ENCODE measurements at places on chromosomes 1 and 21.

- no peak for DNase-seq
Measured at GRCh38 chr1:187415065-187415464, 586.3 kb downstream of the PLA2G4A start.

GRCh38 chr1:236209713-236210112 lies 67.4 kb downstream of the GPR137B start:
- no peak for DNase-seq

DNA sequence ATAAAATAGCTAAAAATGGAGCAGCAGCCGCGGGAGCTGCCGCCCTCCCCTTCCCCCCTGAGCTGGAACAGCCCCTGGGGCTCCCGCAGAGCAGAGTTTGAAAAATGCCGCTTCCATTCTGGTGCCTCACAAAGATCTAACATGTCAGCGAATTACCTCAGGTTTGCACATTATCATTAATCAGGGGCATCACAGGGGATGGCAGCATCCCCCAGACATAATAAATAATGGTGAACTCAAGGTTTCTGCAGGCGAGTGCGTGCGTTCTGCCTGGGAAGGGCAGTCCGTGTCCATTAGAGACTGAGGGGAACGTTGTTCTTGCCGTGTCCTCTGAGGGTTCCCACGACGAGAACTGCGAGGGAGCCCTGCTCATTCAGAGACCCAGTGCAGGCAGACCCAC lies 372.4 kb downstream of the DSCAM start:
- no peak for DNase-seq

GRCh38 chr21:25360593-25360992 lies 246.7 kb downstream of the MRPL39 start:
- no peak for DNase-seq

DNA sequence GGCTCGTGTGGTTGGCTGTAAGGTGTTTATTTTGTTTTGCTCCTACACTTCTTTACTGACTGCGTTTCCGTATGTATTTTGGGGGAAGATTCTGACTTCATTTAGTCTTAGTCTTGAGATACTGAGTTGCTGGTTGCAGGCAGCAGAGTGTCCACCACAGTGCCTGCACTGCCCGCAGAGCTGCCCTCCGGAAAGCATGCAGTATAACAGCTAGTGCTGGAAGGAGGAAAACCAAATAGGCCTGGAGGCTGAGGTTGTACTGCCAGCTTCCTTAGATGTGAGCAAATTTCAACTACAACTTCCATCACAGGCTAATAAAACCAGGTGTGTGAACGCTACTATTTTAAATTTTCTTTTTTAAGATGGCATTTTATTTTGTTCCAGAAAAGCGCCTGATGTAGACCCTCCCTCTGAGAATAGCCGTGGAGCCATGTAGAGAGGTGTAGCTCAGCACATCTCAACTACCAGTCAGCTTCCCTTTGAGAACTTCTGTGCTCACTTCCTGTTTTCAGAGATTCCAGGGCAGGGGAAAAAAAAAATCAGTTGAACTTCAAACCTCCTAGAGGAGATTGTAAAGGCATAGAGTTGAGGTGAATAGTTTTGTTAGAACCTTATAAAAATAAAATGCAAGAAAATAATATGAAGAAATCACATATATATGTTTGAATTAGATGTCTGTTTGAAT lies 17.6 kb downstream of the LMO4 start:
- no peak for DNase-seq

GRCh38 chr1:185156288-185156853 lies 382 bp downstream of the TRMT1L start:
- DNase-seq: no peak

DNA sequence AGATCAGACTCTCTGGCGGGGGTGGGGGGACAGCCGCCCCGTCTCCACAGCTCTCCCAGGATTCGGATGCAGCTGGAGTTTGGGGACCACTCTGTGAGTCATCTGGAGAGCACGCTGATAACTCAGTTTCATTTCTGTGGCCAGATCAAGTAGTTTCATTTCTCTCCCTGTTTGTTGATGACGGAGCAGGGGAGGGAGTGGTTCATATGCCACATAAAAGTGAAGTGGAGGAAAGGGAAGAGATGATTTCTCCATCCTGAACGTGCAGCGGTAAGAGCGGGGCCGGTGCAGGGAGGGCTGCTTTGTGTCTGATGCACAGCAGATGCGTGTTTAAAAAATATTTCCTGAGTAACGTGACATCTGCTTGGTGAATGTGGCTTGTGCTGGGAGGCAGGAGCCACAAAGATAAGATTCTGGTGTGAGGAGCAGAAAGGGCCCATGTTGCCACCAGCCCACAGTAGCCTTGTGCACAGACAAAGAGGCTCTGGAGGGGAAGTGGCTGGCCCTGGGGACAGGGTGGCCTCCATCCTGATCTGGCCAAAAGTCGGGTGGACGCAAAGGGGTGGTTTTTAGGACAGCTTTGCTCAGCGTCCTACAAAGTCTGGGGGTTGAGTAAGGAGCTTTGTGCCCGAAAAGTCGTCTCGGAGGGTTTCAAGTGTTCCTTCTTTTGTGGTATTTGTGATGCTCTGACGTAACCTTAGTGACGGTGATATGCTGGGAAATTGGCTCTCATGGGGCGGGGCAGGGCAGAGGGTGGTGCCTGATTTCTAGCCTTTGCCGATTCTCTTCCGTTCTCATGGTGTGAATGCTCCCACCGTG lies at the start of gene MX2:
Gene MX2, plus strand, starts transcription at position 242 of the 819 bp plus-strand sequence. CDS start 14,880 bp downstream, outside the sequence.
- peak; percentile 55 for DNase-seq

GRCh38 chr1:31646259-31646960 lies 1.7 kb upstream of the PEF1 start:
- DNase-seq: no peak

DNA sequence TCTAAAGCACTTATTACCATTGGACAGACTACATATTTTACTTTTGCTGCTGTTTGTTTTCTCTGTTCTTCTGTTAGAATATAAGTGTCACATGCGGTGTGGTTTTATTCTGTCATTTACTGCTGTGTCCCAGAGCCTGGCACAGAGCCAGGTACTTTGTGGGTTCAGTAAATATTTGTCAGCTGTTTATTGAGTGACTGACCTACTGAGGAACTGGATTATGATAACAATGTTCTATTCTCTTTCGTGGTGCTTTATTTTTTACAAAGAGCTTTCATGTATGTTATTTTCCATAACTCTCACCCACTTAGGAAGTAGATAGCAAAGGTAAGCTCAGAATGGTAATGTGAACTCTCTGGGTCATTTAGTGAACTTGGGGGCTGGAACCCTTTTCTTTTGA lies 118.8 kb downstream of the RWDD3 start:
- no peak for DNase-seq

DNA sequence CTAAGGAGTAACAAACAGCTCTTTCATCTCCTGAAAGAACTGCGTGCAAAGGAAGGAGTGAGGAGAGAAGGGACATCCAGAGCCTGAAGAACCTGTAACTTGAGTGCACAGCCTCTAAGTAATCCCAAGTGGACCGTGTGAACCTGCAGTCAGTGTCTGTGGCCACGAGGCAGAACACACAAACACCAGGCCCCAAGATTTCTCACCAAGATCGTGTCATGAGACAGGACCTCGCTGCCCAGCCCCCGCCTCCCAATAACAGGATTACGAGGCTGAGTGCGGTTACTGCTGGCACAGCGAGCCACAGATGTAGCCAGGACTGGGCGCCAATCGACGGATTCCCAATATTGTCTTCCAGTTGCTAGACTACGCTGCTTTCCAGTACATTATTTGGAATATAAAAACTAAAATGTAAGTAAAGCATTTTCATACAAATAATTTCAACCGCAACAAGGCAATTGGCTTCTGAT lies 101.3 kb upstream of the SLC25A33 start:
- peak; percentile 91 for DNase-seq

GRCh38 chr1:17874710-17875109 lies 119.6 kb downstream of the ACTL8 start:
- no peak for DNase-seq

GRCh38 chr1:41629571-41629970 lies 145.1 kb upstream of the EDN2 start:
- no peak for DNase-seq

DNA sequence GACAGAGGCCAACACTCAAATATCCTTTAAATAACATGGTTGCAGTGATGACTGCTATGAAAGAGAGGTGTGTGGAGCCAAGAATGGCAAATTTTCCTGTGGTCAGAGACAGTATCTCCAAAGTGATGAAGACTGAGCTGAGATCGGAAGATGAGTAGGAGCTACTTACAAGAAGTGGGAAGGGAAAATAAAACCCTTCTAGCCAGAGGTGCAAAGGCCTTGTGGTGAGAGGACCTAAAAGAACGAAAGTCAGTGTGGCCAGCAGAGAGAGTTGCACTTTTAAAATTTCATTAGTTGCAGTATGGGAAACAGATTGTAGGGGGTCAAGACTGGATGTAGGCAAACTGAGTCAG lies 17.8 kb downstream of the SLAMF7 start:
- no peak for DNase-seq

DNA sequence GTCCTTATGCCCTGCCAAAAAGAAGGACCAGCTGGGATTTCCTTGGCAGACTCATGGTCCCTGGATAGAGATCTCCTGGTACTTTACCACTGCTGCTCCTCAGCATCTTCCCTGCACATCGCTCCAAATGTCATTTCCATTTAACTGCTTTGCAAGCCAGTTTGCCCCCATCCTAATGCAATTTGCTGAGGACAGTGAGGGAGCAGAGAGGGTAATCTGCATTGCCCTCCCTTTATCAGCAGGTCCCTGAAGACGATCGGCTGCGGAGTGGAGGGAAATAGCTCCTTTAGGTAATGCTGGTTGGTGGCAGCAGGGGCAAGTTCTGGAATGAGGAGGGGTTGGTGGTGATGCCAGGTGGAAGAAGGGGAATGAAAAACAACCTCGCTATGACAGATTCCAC lies 2.7 kb downstream of the PLXNA2 start:
- DNase-seq: peak; percentile 13

GRCh38 chr21:32782698-32783097 lies 11.1 kb upstream of the PAXBP1 start:
- no peak for DNase-seq

DNA sequence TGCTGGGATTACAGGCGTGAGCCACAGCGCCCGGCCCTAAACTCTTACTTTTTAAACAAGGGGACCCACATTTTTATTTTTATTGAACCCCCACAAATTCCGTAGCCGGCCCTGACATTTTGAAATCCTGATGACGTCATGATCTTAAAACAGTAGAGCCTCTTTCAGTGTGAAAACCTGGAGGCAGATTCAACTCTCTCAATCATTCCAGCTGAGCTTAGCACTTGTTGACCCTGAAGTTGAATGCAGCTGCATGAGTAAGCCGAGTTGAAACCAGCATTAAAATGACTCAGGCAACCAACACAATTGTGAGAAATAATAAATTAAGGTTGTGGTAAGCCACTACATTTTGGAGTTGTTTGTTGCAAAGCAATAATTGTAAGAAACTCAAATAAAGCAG lies 93.9 kb upstream of the ADGRL4 start:
- no peak for DNase-seq

DNA sequence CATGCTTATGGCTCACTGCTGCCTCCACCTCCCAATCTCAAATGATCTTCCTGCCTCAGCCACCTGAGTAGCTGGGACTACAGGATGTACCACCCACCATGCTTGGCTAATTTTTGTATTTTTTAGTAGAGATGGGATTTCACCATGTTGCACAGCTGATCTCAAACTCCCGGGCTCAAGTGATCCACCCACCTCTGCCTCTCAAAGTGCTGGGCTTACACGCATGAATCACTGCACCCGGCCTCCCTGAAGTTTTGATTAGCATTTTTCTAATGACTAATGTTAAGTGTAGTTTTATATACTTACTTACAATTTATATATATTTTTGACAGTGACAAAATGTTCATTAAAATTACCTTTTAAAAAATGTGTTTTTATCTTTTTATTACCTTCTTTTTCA lies 41.1 kb downstream of the ZNF678 start:
- no peak for DNase-seq

GRCh38 chr1:12040457-12041051 lies 21.3 kb downstream of the MIIP start:
- peak; percentile 77 for DNase-seq

DNA sequence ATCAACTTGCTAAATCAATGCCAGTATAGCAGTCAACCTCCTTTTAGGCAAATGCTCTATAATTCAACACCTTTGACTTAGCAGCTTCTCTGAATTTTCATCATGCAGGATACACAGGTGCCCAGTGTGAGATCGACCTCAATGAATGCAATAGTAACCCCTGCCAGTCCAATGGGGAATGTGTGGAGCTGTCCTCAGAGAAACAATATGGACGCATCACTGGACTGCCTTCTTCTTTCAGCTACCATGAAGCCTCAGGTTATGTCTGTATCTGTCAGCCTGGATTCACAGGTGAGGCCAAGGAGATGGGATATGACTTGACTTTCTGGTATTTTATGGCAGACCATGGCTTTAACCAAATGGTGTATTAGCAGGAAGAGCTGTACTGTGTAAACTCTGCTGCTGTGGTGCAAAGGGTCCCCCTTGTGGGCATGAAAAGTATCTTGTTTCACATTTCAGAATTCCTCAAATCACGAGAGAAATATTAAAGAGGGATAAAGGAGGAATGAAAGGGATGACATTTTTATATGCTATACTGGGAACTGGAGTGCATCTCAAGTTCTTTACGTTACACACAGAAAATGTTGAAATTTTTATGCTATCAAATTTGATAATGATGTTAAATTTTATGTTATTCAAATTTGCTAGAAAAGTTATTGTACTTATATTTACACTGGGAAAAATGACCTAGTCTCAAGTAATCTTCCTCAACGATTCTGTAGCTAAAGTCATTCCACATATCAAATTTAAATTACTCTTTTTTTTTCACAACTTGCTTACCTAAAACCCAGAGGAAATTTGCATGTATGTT lies 88.9 kb downstream of the CRB1 start:
- no peak for DNase-seq

DNA sequence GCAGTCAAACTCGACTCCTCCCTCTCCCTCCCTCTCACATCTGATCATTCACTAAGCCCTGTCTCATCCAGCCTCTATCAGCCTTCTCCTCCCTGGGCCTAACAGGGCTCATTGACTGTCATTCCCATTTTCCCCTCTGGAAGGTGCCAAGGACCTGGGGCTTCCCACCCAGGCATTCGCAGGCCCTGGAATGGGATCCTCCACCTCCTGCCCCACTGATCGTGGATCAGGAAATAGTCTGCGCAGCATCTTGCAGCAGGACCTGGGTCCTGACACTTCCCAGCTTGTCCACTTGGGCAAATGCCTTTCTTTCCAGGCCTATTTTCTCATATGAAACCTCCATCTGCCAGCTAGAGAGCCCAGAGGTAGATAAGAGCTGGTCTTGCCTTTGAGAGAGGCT lies 71.2 kb upstream of the ZC3H12A start:
- no peak for DNase-seq

GRCh38 chr1:37472281-37472680 lies 2.1 kb upstream of the ZC3H12A start:
- DNase-seq: no peak

- no peak for DNase-seq
Measured at GRCh38 chr21:33755354-33755753, 113.1 kb downstream of the ITSN1 start.

All from femur (tissue), 1 donor.